NCI-H2081 (cell line): ENCODE measurements at places on chromosomes 3 and 15.

- peak; percentile 26 for DNase-seq
Measured at GRCh38 chr15:42385206-42385979, 26.1 kb downstream of the CAPN3 start.

DNA sequence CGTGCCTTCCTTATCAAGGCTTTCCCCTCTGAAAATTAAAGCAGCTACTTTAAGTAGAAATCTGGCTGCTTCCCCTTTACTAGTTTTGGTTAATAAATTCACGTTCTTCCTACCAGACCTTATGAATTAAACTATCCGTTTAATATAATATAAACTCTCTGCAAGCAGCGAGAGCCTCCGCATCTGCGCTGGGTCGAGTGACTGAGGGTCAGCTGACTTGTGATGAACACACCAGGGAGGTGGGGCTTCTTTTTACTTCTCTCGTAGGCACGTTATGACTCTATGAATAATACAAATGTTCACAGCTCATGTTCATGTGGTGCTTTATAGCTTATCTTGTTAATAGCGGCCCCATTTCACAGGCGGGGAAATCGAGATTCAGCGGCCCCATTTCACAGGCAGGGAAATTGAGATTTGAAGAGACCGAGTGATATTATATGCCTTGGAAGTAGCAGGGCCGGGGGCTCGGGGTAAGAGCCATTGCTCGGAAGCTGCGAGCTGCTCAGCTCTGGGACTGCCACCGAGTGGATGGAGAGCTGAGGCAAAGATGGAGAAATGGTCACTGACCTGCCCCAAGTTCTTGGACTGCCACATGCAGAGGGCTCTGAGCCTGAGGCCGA, 8.3 kb downstream of the MUC4 start:
- DNase-seq: no peak

GRCh38 chr3:46719044-46719565, 1.4 kb upstream of the PRSS50 start:
- no peak for DNase-seq

DNA sequence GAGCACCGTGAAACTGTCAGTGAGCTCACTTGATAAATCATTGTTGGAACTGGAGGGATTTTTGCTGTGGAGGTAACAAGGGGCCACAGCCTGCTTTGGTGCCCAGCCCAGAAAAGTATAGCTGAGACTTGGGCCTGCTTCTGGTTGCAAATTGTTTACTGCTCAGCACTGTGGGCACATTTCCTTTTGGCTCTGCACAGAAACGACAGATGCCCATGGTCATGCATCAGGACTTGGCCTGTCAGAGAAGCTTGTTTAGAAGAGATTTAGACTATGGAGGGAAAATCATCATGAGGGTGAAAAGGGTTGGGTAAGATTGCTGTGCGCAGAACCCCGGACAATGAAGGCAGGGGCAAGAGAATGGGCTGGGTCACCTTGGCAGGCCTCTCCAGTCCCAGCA, 286.1 kb upstream of the CTNNB1 start:
- DNase-seq: no peak

DNA sequence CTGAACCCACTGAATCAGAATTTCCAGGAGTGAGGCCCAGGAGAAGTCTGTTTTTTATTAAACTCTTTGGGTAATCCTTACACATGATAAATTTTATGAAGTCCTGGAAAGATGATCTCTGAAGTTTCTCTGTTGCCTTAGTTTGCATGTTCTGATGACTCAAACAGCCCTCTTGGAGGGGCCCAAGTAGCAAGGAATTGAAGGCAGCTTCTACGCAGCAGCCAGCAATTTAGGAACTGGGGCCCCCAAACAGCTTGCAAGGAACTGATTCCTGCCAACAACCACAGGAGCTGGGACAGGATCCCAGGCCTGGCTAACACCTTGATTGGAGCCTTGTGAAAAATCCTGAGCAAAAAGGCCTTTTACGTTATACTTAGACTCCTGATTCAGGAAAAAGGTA, 5.4 kb upstream of the ACP3 start:
- no peak for DNase-seq

DNA sequence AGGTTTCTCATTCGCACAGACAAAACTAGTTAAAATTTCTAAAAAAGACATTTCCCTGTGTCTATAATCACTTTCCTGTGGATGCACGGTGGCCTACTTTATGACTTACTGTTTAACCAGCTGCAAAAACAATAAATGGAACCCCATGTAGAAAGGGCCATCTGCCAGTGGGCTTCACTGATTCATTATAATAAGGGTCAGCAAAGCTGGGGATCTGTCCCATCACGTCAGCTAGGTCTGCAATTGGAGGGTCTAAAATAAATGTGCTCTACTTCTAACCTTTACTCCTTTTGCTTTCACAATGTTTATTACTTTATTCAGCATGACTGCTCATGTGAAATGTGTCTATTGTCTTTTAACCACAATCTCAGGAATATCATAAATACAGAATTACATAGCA, 43.1 kb upstream of the NMD3 start:
- DNase-seq: peak; percentile 97

DNA sequence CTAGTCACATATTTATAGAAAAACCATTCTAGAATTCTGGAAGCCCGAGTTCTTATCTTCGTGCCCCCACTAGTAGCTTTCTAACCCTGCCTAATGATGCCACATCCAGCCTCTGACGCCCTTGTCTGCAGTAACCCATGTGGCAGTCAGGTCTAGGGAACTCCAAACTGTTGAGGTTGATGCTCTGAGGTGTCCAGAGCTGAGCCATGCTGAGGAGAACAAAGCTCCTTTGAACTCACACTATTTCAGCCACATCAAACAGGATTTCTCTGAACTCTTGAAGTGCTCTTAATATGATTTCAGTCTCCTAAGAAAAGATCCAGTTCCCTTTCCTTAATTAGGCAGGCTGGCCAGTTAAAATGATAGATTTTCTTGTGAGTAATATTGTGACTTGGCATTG, 150.5 kb upstream of the ST8SIA2 start:
- no peak for DNase-seq

DNA sequence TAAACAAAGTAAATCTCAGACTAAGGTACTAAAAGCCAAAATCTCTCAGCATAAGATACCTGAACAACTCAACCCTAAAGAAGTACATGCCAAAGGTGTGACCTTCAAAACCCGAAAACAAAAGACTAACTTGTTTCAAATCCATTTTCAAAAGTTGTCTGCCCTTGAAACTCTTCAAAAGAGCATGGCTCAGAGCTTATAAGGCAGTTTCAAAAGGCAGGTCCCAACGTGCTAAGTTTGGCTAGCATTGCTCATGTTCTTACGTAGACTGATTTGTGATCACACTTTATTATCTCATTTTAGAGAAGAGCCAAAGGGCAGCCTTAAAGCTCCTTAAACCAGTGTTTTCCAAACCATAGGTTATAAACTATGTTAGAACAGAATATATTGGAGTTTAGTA, 112.2 kb downstream of the FEZF2 start:
- no peak for DNase-seq

DNA sequence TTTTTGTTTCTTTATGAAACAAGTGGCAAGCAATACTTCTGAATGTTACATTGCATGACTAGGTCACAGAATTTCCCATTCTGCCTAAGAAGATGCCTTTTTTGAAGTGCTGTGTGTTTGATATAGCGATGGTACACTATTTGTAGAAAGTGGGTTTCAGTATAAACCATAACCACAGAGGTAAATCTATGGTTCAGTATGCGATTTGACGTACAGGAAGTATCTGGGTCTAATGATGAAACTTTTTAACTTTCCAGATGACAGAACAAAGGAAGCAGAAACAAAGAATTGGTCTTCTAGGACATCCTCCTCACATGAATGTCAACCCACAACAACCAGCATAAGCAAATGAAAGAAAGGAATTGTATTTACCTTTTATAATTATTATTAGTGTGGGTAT, 133.4 kb upstream of the BHLHE40 start:
- DNase-seq: no peak

- DNase-seq: no peak
Measured at GRCh38 chr3:187039723-187040414, 99.4 kb downstream of the RPL39L start.

DNA sequence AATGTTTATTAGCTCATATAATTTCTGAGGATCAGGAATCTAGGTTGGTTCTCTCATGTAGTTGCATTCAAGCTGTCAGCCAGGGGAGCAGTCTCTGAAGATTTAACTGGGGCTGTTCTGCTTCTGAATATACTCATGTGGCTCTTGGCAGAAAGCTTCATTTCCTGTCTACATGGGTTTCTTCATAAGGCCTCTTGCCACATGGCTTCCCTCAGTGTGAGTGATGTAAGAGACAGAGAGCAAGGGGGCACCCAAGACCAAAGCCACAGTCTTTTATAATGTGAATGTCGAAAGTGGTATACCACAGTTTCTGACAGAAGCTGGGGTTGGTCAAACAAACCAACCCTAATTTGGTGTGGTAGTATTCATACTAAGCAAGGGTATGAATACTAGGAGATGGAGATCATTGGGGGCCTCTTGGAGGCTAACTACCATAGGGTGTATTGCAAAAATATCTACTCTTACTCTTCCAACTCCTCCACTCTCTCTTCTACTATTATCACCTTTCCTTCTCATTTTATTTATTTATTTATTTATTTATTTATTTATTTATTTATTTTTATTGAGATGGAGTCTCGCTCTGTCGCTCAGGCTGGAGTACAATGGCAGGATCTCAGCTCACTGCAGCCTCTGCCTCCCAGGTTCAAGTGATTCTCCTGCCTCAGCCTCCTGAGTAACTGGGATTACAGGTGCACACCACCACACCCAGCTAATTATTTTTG, 123.8 kb downstream of the B3GALNT1 start:
- DNase-seq: no peak

DNA sequence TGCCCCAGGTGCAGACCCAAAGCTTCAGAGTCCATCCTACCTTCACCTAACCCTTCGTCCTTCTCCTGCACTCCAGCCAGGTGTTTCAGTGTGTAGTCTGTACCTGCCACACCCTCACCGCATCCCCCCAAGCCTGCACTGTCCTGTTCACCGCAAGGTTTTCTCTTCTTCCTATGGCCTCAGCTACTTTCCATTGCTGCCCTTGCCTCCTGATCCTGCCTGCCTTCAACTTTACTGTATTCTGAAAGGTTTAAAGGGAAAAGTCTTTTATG, 9.3 kb downstream of the GPR160 start:
- DNase-seq: no peak

GRCh38 chr3:108552267-108553159, 36.7 kb downstream of the CIP2A start:
- peak; percentile 57 for DNase-seq
